ENCODE measurements at places on chromosomes 2 and 18. TPM values are rescaled to one million over a fixed set of nuclear protein-coding genes. Genes with fewer than 3 reads are reported as not detected.
A peak's percentile ranks its signal among the peaks of the same experiment; 100 is the strongest.

GRCh38 chr2:152555048-152555447 lies 162.2 kb downstream of the PRPF40A start:
- no peak overlapping the region for H3K4me3 ChIP-seq
- no peaks in the 10 kb centered on the region for H3K27me3 ChIP-seq
- no peaks in the 10 kb centered on the region for H3K4me1 ChIP-seq

DNA sequence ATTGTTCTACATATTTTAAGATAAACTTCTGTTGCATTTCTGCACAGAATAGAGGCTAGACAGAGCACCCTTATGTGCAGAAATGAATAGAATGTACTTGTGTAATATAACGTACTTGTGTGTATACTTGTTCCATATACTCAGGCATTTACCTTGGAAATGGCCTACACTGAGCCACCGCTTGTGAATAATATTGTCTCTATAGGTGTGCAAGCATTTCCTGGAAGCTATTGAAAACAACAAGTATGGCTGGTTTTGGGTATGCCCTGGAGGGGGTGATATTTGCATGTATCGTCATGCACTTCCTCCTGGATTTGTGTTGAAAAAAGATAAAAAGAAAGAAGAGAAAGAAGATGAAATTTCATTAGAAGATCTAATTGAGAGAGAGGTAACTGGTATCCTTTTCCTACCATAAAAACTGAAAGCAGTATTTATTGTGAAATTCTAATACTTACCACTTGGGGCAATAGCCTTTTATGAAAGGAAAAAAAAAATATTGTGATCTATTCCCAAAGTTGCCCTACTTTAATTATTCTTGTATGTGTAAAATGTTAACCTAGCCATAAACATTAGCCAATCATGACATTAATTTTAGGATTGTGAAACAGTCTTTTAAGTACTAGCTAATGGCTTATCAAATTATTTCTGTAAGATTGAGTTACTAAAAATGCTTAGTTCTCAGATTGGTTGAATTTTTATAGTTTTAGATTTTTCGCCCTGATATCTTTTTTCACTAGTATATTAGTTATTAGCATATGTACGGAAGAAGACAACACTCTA lies 18.0 kb downstream of the ZC3H15 start:
- H3K36me3 ChIP-seq: peaks cover 98% of the 10 kb centered on the region
- DNase-seq: peak; percentile 25
- no peak overlapping the region for H3K27ac ChIP-seq
- no peak overlapping the region for H3K4me3 ChIP-seq
- no peaks in the 10 kb centered on the region for H3K4me1 ChIP-seq

- peak; percentile 30 for DNase-seq
- peaks cover 43% of the 10 kb centered on the region for H3K4me1 ChIP-seq
Measured at GRCh38 chr2:170716851-170717598, 1.9 kb downstream of the SP5 start.

GRCh38 chr2:84175970-84176369 lies 283.1 kb downstream of the SUCLG1 start:
- no peaks in the 10 kb centered on the region for H3K27me3 ChIP-seq
- no peak for DNase-seq
- H3K27ac ChIP-seq: no peak overlapping the region
- H3K4me3 ChIP-seq: no peak overlapping the region
- H3K4me1 ChIP-seq: no peaks in the 10 kb centered on the region

DNA sequence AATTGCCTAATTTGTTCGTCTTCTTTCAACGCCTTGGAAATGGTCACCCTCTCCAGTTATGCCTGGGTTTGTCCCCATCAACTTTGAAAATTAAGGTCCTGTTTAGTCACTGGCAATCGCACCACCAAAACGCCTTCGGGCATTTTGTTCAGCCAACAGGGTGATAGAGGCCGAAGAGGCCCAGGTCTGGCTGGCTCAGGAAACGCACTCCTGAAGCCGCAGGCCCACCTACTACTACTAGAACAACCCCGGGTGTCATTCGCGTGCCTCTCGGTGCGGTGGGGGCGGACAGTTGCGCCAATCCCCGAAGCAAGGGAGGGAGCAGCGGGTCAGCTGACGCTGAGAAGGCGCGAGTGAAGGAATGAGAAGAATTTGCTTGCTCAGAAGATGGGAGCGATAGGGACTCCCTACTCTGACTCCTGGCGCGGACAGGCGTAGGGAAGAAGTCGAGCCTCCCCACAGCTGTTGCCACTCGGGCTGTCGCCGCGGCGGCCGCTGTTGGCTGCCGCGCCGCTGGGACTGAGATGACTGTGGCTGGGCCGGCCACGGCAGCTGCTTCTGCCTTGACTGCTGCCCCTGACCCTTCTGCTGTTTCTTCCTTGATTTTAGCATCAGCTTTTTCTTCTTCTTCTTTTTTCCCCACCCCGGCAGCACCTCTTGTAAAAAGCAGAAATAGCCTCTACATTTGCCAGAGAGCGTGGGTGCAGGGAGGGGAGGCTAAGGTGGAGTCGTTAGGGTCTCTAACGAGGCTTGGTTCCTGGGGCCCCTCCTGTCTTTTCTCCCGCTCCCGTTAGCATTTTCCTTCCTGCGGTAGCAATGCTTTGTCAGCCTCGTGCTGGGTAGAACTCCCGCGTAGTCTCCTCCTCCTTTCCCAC lies 387.6 kb downstream of the FIGN start:
- DNase-seq: peak; percentile 56
- H3K4me1 ChIP-seq: peaks cover 13% of the 10 kb centered on the region
- H3K36me3 ChIP-seq: no peaks in the 10 kb centered on the region
- no peaks in the 10 kb centered on the region for H3K27me3 ChIP-seq

GRCh38 chr2:67922080-67922785 lies 140.6 kb downstream of the C1D start:
- no peak for DNase-seq
- no peaks in the 10 kb centered on the region for H3K36me3 ChIP-seq
- no peaks in the 10 kb centered on the region for H3K4me1 ChIP-seq
- no peak overlapping the region for H3K27ac ChIP-seq
- H3K4me3 ChIP-seq: no peak overlapping the region
- H3K27me3 ChIP-seq: no peaks in the 10 kb centered on the region

DNA sequence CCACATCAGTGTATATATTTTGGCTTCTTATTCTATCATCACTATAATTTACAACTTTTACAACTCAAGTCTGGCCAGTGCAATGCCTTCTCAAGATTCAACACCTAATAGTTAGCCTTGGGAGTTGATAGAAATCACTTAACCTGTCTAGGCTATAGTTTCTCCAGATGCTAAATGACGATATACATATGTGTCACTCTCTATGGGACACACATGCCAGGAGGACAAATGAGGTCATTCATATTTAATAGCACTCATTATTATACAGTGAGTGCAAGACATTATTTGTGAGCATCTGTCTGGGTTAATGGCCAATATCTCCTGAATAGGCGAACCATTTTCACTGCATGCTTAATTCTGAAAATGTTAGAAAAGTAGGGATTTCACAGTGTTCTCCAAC lies 89.8 kb downstream of the ALK start:
- H3K27me3 ChIP-seq: no peaks in the 10 kb centered on the region
- H3K4me1 ChIP-seq: no peaks in the 10 kb centered on the region
- no peaks in the 10 kb centered on the region for H3K36me3 ChIP-seq

DNA sequence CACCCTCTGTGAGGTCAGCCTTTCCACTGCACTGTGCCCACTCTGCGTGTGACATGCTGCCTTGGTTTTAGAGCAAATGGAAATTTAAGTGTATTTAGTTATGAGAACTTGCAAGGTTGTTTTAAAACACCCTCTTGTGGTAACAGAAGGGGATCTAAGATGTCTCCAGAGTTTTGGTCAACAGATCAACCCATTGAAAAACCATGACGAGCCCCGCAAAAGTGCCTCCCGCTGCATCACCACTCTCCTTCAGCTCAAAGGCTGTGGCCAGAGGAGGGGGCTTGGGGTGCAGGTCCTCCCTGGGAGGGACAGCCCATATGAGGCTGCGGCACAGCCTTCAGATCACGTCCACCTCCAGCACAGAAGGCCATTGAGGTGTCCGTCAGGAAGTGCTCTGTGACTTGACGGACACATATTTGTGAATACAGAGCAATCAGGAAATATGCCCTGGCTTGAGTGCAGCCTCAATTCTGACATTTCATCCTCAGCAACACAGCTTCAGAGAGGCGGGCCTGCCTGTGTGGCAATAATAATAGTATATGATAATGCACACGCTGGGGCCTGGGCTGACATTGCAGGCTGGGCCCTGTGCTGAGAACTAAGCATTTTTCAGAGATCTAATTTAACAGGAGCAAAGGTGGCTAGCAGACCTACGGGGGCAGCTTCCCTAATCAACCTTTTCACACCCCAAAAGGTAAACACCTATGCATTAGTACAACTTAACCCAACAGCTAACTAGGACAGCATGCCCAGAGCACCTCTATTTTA lies 213.9 kb downstream of the ANAPC1 start:
- no peak overlapping the region for H3K4me3 ChIP-seq
- H3K27ac ChIP-seq: no peak overlapping the region

DNA sequence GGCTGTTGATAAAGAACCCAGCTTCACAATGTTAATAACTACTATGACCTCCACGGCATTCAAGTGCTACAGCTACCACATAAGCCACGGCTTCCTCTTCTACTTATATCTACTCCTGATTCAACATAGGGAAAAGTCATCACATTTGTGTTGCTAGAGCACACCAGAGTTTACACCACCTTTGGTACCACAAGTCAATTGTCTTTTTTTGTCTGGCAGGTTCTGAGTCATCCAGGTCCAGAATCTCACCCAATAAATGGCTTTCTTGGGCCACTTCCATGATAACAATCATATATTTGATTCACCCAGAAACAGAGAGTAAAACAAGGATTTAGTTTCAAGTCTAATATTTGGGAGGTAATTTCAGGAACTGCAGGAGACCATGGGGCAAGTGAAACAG lies 480.2 kb downstream of the TMX3 start:
- H3K4me3 ChIP-seq: no peak overlapping the region
- no peaks in the 10 kb centered on the region for H3K4me1 ChIP-seq
- H3K36me3 ChIP-seq: no peaks in the 10 kb centered on the region
- no peak overlapping the region for H3K27ac ChIP-seq
- no peaks in the 10 kb centered on the region for H3K27me3 ChIP-seq
- DNase-seq: no peak

- H3K27me3 ChIP-seq: no peaks in the 10 kb centered on the region
- no peak overlapping the region for H3K4me3 ChIP-seq
- no peak for DNase-seq
- no peaks in the 10 kb centered on the region for H3K36me3 ChIP-seq
- no peak overlapping the region for H3K27ac ChIP-seq
- H3K4me1 ChIP-seq: no peaks in the 10 kb centered on the region
Measured at GRCh38 chr2:238632181-238633060, 205.7 kb downstream of the ASB1 start.

GRCh38 chr2:71743995-71744675 lies 290.8 kb downstream of the DYSF start:
- no peaks in the 10 kb centered on the region for H3K36me3 ChIP-seq
- no peak overlapping the region for H3K27ac ChIP-seq
- H3K4me3 ChIP-seq: no peak overlapping the region
- H3K27me3 ChIP-seq: no peaks in the 10 kb centered on the region

ESPNL gene
- polyA plus RNA-seq: not detected

ECEL1 gene
- not detected for polyA plus RNA-seq

CRACDL gene
- polyA plus RNA-seq: 0.11 TPM

POTEJ gene
- polyA plus RNA-seq: not detected

NFATC1 gene
- polyA plus RNA-seq: 7.8 TPM

All from CD14-positive monocyte (primary cell).